ENCODE measurements at places on chromosomes 6 and 20.

DNA sequence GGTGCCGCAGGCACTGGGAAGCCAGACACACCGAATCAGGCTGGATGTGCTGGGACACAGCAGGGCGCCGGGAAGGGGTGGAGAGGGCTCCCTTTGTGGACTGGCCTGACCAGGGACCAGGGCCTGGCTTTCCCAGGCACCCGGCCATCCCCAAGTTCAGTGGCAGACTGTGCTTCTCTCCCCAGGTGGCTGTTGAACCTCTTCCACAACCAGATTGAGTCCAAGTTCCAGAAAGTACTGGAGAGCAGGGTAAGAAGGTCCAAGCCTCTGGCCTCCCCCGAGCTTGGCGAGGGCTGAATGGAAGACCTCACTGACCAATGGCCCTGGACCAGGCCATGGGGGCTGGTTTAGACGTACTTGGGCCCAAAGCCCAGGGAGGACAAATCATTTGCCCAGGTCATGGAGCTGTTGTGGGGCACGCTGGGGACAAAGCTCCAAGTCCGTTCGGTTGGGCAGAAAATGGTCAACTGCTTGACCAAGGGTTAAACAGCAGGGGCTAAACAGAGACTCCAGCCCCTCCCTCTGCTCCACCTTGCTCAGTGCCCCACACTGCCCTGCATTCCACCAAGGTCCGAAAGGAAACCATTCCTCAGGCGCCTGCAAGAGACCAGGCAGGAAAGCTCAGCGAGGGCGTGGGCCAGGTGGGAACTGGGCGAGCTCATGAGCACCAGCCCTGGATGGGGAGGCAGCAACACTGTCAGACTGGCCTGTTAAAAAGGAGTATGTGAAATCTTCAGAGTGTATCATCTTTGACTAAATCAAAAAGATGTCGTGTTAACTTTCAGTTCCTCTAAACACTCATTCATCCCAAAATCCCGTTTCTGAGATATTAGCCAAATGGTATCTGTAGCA is 9.1 kb downstream of the LBP start:
- no peak for DNase-seq

DNA sequence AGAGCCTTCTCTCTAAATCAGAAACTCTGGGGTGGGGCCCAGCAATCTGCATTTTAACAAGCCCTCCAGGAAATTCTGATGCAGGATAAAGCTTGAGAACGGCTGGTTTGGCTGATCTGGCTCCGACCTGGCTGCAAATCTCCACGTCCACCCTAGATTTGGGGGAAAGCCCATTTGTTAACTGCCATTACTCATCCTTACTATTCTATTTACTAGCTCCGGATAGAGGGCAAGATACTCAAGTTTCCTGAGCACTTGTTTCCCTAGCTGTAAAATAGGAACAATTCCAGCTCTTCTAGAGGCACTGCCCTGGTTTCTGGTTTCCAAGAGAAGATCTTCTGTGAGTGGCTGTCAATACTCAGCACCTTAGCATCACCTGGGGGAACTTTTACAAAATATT is 44.4 kb downstream of the DAAM2 start:
- DNase-seq: no peak

- DNase-seq: no peak
Measured at GRCh38 chr6:51495610-51496396, 591.6 kb downstream of the PKHD1 start.

GRCh38 chr6:17562636-17563035 is 37.5 kb upstream of the FAM8A1 start:
- DNase-seq: no peak

GRCh38 chr20:53032478-53032932 is 60.3 kb downstream of the TSHZ2 start:
- no peak for DNase-seq

DNA sequence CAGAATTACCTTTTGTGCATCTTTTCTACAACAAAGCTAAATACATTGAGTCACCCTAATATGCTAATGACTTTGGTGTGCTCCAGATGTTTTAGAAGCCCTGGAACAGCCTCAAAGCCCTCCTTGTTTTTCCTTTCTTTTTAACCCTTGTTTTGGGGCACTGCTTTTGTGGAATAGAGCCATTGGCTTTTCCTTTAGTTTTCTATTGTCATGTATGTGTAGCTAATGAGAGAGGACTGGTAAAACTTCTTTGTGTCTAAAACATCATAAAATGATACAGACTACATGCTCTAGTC is 158.8 kb downstream of the JARID2 start:
- DNase-seq: no peak

GRCh38 chr6:139919107-139920026 is 544.9 kb upstream of the CITED2 start:
- DNase-seq: no peak

- no peak for DNase-seq
Measured at GRCh38 chr6:54801669-54802068, 44.9 kb upstream of the FAM83B start.

GRCh38 chr6:10073341-10073740 is 341.5 kb downstream of the TFAP2A start:
- no peak for DNase-seq

- no peak for DNase-seq
Measured at GRCh38 chr6:152068622-152069261, 261.3 kb downstream of the ESR1 start.

- DNase-seq: no peak
Measured at GRCh38 chr6:160735523-160735922, 33.5 kb downstream of the PLG start.

DNA sequence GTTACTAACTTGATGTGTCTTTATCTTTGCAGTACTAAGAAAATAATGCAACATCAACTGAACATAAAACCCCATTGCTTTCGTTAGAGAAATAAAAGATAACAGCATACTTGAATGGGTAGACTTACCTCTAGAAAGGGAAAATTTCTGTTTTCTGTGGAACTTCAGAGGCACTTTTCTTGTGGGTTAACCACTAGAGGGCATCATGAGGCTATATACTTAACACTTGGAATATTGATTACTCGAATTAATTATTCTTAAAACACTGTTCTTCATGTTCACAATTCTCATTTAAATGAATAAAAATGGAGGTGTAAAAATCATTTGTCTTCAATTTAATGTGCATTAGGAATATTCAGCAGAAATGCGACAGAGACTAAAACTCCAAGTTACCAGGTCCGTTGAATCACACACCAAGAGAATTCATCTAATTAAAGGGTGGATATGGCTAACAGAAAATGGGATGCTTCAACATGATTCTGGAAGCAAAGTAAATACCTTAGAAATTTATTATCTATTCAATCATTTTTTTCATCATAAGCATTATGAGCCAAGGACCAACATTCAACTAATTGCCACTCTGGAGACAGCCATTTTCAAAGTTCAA is 330.8 kb upstream of the PREP start:
- no peak for DNase-seq

DNA sequence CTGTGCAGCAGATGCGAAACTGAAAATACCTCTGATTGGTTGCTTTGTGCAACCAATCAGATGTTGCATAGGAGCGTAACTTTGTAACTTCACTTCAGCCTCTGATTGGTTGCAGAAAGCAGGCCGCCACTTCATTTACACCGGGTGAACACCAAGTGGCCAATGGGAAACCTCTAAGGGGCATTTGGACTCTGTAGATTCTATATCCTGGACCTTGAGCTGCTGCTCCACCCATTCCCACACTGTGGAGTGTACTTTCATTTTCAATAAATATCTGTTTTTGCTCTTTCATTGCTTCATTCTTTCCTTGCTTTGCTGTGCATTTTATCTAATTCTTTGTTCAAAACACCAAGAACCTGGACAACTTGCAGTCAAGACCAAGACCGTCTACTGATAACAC is 14.1 kb upstream of the NXT1 start:
- DNase-seq: no peak

- no peak for DNase-seq
Measured at GRCh38 chr6:124983383-124984083, 21.3 kb downstream of the RNF217 start.

DNA sequence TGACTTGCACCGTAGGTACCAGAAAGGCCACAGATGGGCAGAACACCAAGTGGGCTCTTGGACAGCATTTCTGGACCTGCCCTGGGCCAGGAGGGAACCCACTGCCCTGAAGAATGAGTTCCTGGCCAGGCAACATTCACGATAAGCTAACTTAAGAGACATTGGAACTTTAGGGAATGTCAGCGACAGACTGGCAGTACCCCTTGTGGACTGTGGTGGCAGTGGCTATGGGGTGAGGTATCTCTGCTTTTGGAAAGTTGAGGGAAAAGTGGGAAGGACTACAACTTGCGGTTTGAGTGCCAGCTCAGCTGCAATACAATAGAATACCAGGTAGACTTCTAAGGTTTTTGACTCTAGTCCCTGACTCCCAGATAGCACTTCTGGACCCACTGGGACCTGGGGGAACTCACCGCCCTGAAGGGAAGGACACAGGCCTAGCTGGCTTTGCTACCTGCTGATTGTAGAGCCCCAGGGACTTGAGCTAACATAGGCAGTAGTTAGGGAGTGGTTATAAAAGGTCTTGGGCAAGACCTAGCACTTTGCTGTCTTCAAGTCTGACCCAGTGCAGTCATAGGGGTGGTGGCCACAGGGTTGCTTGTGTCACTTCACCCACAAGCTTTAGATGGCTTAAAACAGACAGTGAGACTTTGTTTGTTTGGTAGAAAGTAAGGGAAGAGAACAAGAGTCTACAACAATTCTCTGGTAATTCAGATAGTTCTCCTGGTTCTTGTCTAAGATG is 617.6 kb downstream of the COL12A1 start:
- no peak for DNase-seq

- no peak for DNase-seq
Measured at GRCh38 chr20:33604084-33604990, 57.8 kb upstream of the C20orf144 start.

GRCh38 chr20:44725837-44726236 is 10.7 kb downstream of the CCN5 start:
- no peak for DNase-seq

- DNase-seq: no peak
Measured at GRCh38 chr6:73791336-73791735, 95.3 kb downstream of the CD109 start.

- no peak for DNase-seq
Measured at GRCh38 chr6:169709293-169709692, 7.4 kb downstream of the C6orf120 start.

DNA sequence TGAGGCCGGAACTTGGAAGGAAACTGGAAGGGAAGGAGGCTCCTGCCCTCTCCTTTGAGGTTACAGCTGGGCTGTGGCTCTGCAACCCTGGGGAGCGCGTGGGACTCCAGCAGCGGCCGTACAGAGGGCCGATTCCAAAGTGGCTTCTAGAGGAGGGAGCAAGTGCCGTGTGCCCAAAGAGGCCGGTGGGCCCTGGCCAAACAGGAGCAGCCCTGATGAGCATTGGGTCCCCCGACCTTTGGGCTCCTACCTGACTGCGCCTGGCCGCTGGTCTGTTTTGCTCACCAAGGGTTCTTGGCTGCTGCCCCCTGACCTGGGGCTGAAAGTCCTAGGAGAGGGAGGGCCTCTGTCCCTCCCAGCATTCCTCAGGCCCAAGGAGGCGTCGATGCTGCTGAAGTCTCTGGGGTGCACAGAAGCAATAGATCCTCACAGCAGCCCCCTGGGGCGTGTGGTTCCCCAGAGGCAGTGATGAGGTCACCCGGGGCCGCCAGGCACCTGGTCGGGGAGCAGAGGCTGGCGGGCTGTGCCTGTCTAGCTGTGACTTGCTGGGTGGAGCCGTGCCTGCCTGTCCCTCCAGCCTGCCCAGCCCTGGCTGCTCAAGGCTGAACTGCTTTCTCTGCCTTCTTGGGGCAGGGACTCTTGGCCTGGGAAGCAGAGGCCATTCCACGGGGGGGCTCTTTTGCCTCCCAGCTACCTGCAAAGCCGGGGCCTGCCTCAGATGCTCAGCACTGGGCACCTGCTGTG is 9.8 kb downstream of the RBM38 start:
- DNase-seq: no peak

GRCh38 chr20:9220874-9221547 is 152.1 kb downstream of the PLCB4 start:
- no peak for DNase-seq

DNA sequence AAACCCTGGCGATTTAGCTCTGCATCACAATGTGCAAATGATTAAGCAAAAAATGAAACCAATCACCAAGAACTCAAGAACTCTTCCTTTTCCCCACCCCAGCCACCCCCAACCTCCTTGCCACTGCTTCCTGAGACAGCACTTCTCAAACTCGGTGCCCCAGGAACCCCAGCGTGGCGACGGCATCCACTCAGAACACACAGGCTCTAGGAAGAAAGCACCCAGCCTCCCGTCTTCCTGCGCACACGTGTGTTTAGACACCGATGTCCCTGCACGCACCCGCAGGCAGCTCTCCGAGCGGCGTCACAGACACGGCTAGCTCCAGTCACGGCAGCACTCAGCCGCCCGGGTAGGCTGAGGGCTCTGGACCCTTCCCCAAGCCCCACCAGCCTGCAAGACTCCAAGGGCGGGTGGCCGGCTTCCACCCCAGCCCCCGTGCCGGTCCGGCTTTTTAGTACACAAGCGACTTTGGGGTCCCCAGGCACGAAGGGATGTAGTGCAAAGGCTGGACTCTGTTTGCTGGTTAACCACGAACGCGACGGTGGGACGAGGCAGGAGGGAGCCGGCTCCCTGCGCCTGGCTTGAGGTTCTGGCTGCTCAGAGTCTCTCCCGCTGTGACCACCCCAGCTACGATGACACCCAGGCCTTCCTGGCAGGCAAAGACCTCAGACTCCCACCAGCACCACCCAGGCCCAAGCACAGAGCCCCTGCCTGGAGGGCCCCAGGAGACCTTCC is 51.9 kb downstream of the KCNQ2 start:
- DNase-seq: no peak

DNA sequence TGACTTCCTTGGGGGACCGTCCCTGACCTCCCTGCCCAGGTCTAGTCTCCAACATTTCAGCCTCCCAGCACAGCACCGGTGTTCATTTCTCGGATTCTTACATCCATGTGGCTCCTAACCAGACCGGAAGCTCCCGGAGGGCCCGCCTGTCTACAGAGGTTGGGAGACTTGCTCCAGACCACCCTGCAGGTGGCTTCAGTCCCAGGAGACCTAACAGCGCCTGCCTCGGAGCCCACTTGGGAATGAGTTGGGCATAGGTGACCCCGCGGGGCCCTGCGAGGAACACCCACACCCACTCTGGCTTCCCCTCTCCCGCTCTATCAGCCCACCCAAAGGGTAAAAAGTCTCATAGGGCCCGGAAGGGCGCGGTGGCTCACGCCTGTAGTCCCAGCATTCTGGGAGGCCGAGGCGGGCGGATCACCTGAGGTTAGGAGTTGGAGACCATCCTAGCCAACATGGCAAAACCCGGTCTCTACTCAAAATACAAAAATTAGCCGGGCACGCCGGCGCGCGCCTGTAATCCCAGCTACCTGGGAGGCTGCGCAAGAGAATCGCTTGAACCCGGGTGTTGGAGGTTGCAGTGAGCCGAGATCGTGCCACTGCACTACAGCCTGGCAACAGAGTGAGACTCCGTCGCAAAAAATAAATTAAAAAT is 5.4 kb downstream of the DPPA5 start:
- no peak for DNase-seq

GRCh38 chr6:5353971-5354370 is 92.7 kb downstream of the FARS2 start:
- no peak for DNase-seq

- DNase-seq: no peak
Measured at GRCh38 chr20:24953621-24954133, 4.6 kb downstream of the CST7 start.

- no peak for DNase-seq
Measured at GRCh38 chr6:24788031-24788665, 10.6 kb downstream of the ARMH2 start.
